ENCODE measurements at places on chromosomes 3 and 15. TPM values are rescaled to one million over a fixed set of nuclear protein-coding genes. Genes with fewer than 3 reads are reported as not detected.

- no peaks in the 10 kb centered on the region for H3K27me3 ChIP-seq
Observed at GRCh38 chr3:19147905-19148767, at the start of gene KCNH8. Gene KCNH8, plus strand, starts transcription at chr3:19148510. Its CDS starts 210 bp downstream, at chr3:19148720.

GRCh38 chr3:15355086-15355485 is 22.7 kb upstream of the SH3BP5 start:
- no peak overlapping the region for H3K4me3 ChIP-seq
- H3K36me3 ChIP-seq: no peaks in the 10 kb centered on the region
- H3K27me3 ChIP-seq: no peaks in the 10 kb centered on the region
- no peak for DNase-seq
- peaks cover 20% of the 10 kb centered on the region for H3K4me1 ChIP-seq
- H3K27ac ChIP-seq: no peak overlapping the region

GRCh38 chr15:59953392-59953883 is 50.7 kb upstream of the FOXB1 start:
- no peak overlapping the region for H3K4me3 ChIP-seq
- H3K27ac ChIP-seq: no peak overlapping the region
- H3K27me3 ChIP-seq: no peaks in the 10 kb centered on the region
- no peak for DNase-seq
- no peaks in the 10 kb centered on the region for H3K36me3 ChIP-seq

DNA sequence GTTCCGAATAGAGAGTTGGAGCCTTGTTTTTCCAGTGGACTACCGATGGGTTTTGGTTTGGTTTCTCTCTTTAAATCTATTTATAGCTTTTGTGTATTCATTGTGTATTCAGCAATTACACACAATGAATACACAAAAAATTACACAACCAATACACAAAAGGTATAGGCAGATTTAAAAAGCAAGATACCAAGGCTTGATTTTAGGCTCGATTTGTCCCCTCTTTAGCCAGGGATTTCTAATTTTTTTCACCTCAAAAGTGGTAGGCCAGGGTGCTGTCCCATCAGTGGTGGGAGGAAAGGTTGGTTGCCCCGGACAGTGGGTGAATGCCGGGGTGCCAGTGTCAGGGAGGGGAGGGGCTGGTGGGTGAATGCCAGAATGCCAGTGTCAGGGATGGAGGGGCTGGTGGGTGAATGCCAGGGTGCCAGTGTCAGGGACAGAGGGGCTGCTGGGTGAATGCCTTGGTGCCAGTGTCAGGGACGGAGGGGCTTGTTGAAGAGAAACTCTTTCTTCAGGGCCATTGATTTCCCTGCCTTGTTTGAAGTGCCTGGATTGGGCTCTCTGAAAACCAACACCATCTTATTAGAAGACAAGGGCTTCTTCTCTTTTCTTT is 186.2 kb downstream of the GOLGA6L6 start:
- no peak overlapping the region for H3K27ac ChIP-seq
- H3K4me3 ChIP-seq: no peak overlapping the region
- H3K36me3 ChIP-seq: no peaks in the 10 kb centered on the region

The MCF2L2 gene
- 32.8 TPM for total RNA-seq

DNA sequence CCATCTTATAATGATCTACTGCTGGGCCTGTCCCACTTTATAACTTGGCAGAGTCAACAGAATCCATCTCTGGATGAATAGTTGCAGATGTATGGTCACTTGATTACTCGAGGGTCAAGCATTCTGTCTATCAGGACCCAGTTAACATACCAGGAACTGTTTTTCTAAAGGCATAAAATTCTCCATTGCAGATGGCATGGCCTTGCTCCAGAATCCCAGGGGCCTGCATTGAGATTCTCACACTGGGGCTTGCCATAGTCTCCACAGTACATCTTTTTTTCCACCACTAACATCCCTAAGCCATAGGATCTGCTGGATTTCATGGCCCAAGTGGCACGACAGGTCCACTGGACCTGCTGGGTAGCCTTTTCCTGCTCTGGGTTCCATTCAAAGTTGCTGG is 68.5 kb upstream of the CACNA1D start:
- DNase-seq: no peak
- H3K4me3 ChIP-seq: no peak overlapping the region

GRCh38 chr15:66387163-66388042 is 691 bp downstream of the MAP2K1 start:
- H3K36me3 ChIP-seq: no peaks in the 10 kb centered on the region
- H3K27ac ChIP-seq: peak overlapping the region; percentile 97
- no peaks in the 10 kb centered on the region for H3K27me3 ChIP-seq
- peak; percentile 91 for DNase-seq
- peak overlapping the region; percentile 86 for H3K4me3 ChIP-seq

The MYZAP gene
- 12.5 TPM for total RNA-seq

GRCh38 chr15:77584201-77584600 is 48.5 kb downstream of the LINGO1 start:
- DNase-seq: no peak
- H3K36me3 ChIP-seq: no peaks in the 10 kb centered on the region
- no peak overlapping the region for H3K4me3 ChIP-seq
- H3K27me3 ChIP-seq: no peaks in the 10 kb centered on the region
- H3K4me1 ChIP-seq: no peaks in the 10 kb centered on the region

The PLA2G4D gene
- not detected for total RNA-seq

The STARD9 gene
- 27.4 TPM for total RNA-seq

DNA sequence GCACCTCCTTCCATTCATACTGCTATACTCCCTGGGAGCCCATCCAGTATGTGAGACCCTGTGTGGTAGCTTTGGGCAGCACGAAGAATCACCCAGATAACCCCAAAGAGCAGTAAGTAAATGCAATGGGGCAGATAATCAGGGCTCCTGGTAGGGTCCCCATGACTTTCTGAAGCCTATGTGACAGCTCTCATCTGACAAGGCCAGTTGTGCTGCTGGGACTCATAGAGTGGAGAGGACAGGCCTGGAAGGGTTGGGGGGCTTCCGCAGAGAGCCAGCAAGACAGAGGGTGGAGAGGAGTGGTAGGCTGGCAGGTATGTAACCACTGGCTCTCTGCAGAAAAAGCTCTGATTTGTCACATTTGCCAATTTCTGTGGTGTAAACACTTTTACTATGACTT is 3.2 kb upstream of the SLC6A20 start:
- H3K4me3 ChIP-seq: no peak overlapping the region
- no peak for DNase-seq
- no peaks in the 10 kb centered on the region for H3K36me3 ChIP-seq
- peaks cover 16% of the 10 kb centered on the region for H3K4me1 ChIP-seq
- H3K27ac ChIP-seq: no peak overlapping the region
- peaks cover 4% of the 10 kb centered on the region for H3K27me3 ChIP-seq

- H3K4me3 ChIP-seq: no peak overlapping the region
- H3K36me3 ChIP-seq: no peaks in the 10 kb centered on the region
- DNase-seq: no peak
- no peaks in the 10 kb centered on the region for H3K27me3 ChIP-seq
- no peak overlapping the region for H3K27ac ChIP-seq
Observed at GRCh38 chr3:31252216-31253185, 280.2 kb upstream of the STT3B start.

The MYO5A gene
- total RNA-seq: 30.9 TPM

The ACTC1 gene
- 0.32 TPM for total RNA-seq

The CLDN18 gene
- total RNA-seq: not detected

- H3K4me3 ChIP-seq: no peak overlapping the region
- H3K27ac ChIP-seq: no peak overlapping the region
- no peak for DNase-seq
- H3K36me3 ChIP-seq: no peaks in the 10 kb centered on the region
- H3K4me1 ChIP-seq: no peaks in the 10 kb centered on the region
Observed at GRCh38 chr3:138054057-138054456, 44.1 kb downstream of the CLDN18 start.

DNA sequence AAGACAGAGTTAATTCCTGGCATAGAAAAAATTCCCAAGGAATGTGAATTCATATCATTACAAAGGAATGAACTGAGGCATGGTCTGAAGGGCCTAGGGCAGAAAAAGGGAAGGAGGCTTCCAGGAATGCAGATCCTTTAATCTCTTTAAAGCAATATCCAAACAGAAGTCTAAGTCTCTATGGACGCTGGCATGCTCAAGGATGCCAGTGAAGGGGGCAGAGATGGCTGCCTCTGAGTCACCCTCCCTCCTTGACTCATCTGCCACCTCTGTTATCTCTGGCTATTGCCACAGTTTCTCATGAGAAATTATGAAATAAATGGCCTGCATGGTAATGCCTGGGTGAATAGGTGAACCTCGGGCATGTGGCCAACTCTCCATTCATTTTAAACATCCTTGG is 96.3 kb upstream of the BCL6 start:
- DNase-seq: no peak
- H3K4me3 ChIP-seq: no peak overlapping the region
- no peaks in the 10 kb centered on the region for H3K4me1 ChIP-seq
- no peaks in the 10 kb centered on the region for H3K36me3 ChIP-seq
- no peak overlapping the region for H3K27ac ChIP-seq
- no peaks in the 10 kb centered on the region for H3K27me3 ChIP-seq

DNA sequence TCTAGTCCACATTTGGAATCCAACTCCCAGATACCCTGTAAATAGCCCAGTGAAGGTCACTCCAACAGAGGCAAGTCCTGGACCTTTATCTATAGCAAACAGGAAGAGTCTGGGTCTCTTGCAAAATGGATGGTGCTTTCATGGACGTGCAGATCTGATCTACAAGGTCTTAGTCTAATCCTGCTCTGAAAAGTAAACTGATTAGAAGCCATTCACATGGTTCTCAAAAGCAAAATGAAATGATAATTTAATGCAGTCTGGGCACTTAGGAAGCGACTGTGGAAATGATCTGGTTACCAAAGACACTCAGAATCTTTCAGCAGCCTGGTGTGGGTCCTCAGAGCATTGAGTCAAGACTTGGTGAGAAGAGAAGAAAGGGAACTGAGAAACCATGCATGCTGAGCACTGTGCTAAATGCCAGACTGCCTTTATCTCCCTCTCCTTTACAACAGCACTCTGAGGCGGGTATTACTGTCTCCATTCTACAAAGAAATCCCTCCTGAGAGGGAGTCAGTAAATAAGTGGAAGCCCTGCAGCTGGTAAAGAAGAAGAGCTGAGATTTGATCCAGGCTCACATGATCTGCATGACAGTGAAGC is 29.0 kb downstream of the AQP9 start:
- H3K27me3 ChIP-seq: no peaks in the 10 kb centered on the region
- no peaks in the 10 kb centered on the region for H3K4me1 ChIP-seq
- no peaks in the 10 kb centered on the region for H3K36me3 ChIP-seq

DNA sequence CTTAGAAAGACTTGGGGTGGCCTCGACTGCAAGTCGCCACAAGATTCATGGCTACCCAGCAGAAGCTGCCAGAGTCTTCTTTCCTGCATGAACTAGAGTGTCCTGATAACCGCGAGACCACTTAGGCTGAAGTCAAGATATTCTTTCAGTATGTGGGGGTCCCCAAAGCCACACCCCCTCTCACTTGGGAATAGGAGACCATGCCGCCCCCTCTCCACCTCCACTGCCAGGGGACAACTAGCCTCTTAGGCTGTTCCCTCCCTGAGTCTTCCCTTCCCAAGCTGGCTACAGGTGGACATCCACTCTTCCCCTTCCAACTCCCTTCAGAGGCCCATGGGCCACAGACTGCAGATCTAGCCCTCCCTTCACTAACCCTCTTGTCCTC is 1.3 kb upstream of the CCDC12 start:
- H3K36me3 ChIP-seq: no peaks in the 10 kb centered on the region
- H3K27ac ChIP-seq: peak overlapping the region; percentile 95
- H3K4me3 ChIP-seq: no peak overlapping the region
- peaks cover 88% of the 10 kb centered on the region for H3K4me1 ChIP-seq

GRCh38 chr15:42363487-42363886 is 4.2 kb downstream of the CAPN3 start:
- H3K4me3 ChIP-seq: no peak overlapping the region
- peaks cover 5% of the 10 kb centered on the region for H3K36me3 ChIP-seq
- no peaks in the 10 kb centered on the region for H3K27me3 ChIP-seq
- DNase-seq: no peak
- peaks cover 38% of the 10 kb centered on the region for H3K4me1 ChIP-seq

GRCh38 chr15:55992769-55993110 is 672 bp downstream of the NEDD4 start:
- no peak for DNase-seq
- H3K36me3 ChIP-seq: no peaks in the 10 kb centered on the region
- H3K27me3 ChIP-seq: peaks cover 21% of the 10 kb centered on the region
- peak overlapping the region; percentile 90 for H3K4me3 ChIP-seq

DNA sequence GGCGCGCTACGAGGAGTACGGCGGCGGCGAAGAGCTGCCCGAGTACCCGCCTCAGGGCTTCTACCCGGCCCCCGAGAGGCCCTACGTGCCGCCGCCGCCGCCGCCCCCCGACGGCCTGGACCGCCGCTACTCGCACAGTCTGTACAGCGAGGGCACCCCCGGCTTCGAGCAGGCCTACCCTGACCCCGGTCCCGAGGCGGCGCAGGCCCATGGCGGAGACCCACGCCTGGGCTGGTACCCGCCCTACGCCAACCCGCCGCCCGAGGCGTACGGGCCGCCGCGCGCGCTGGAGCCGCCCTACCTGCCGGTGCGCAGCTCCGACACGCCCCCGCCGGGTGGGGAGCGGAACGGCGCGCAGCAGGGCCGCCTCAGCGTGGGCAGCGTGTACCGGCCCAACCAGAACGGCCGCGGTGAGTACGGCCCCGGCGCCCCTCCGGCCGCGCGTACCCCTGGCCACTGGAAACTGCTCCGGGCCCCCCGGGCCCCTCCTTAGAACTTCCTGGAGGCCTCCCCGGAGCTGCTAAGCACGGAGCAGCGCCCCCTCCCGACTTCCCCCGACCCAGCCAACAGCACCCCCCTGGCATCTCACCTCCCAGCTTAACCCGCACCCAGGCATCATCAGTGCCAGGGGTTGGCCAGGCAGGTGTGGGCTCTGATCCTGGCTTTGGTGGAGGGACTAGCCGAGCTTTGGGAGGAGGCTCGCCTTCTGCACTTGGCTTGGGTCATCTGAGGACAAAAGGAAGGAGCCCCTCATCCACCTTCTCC is 1.4 kb downstream of the LOXL1 start:
- peak overlapping the region; percentile 54 for H3K4me3 ChIP-seq
- peak overlapping the region; percentile 79 for H3K27ac ChIP-seq
- H3K4me1 ChIP-seq: peaks cover 84% of the 10 kb centered on the region
- peak; percentile 95 for DNase-seq
- no peaks in the 10 kb centered on the region for H3K36me3 ChIP-seq
- H3K27me3 ChIP-seq: peaks cover 68% of the 10 kb centered on the region

The MELTF gene
- total RNA-seq: 0.92 TPM

The CPN2 gene
- total RNA-seq: 0.42 TPM

DNA sequence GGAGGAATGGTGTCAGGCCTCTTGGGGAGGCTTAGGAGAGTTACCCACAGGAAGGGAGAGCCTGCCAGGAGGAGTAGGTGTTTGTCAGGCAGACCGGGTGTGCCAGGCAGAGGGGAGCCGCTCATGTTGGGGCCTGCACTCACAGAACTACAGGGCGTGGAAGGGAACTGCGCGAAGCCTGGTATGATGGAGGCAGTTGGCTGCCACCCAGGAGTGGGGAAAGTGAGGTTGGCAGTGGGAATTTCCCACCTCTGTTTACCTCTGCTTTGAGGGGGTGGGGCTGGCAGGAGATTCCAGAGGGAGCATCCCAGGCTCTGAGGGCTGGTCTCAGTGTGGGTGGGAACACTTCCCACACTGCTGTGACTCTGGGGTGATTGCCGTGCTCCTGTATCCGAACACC is 99.9 kb downstream of the SLCO3A1 start:
- no peaks in the 10 kb centered on the region for H3K36me3 ChIP-seq
- peaks cover 3% of the 10 kb centered on the region for H3K4me1 ChIP-seq
- H3K27ac ChIP-seq: no peak overlapping the region
- no peak for DNase-seq
- H3K4me3 ChIP-seq: no peak overlapping the region

GRCh38 chr15:80902298-80902801 is 87.3 kb downstream of the MESD start:
- H3K27ac ChIP-seq: no peak overlapping the region
- no peaks in the 10 kb centered on the region for H3K27me3 ChIP-seq
- no peaks in the 10 kb centered on the region for H3K4me1 ChIP-seq
- no peak overlapping the region for H3K4me3 ChIP-seq
- no peak for DNase-seq
- no peaks in the 10 kb centered on the region for H3K36me3 ChIP-seq
